Right hindlimb (tissue), 1 donor: ENCODE measurements at places on chromosomes 11 and 22.
A peak's percentile ranks its signal among the peaks of the same experiment; 100 is the strongest.

- no peak for DNase-seq
Measured at GRCh38 chr11:101428918-101429317, 154.9 kb downstream of the TRPC6 start.

DNA sequence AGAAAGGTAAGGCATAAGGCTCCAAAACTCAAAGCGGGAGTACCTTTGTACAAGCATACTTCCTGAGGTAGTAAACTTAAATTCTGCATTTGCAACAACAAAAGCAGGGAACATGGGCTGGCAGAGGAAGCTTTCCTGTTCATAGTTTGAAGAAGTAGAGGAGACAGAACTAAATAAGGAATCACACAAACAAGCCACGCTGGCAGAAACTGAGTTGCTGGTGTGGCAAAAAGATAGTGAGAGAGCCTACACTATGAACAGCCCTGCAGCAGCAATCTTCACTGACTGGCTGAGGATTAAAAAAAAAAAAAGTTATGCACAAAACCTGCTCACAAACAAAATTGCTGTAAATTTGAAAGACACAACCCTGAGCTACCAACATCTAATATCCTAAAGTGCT, 46.5 kb downstream of the FCHSD2 start:
- DNase-seq = no peak

DNA sequence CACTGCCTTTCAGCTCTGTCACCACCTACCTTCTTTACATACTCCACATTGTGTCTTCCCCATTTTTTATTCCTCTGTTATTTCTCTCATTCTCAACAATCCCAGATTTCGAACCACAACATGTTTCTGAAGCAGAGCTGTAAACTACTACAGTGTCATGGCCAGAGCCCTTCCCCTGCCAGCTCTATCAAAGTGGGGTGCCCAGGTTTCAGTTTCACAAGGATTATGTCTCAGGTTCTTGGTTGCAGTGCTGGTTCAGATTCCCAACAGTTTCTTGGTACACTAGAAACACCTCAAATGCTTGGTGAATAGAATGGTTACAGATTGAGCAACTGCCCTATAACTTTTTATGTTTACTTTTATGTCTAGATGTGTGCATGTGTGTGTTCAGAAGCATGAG, 172.7 kb upstream of the MTNR1B start:
- no peak for DNase-seq

GRCh38 chr22:38050720-38051119, 6.5 kb upstream of the PICK1 start:
- no peak for DNase-seq

GRCh38 chr11:86488553-86488952, 113.9 kb downstream of the CCDC81 start:
- DNase-seq = no peak

DNA sequence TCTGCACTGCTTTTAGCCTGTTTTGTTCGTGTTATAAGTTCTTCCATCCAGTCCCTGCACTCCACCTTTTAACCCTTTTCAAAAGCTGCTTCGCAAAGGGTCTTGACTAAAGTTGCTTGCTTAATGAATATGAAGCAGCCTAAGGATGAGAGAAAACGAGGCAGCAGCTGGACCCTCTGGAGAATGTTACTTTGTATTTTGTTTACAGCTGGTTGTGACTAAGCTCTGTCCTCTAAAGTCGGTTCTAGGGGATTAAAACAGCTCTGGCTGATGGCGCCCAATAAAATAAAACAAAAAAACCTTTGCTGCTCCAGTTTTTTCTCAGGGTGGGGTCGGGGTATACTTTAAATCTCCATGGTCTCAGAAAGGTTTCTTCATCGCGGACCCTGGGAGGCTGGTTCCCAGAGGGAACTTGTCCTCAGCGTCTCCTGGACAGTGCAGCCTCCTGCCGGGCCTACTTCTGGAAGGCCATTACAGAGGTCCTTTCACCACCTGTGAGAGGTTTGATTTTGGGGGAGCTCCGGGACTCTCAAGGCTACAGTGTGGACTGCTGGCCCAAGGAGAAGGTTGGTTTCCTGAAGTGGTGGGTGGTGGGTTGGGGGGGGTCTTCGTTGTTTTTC, 836 bp upstream of the RBM4 start:
- DNase-seq = no peak

DNA sequence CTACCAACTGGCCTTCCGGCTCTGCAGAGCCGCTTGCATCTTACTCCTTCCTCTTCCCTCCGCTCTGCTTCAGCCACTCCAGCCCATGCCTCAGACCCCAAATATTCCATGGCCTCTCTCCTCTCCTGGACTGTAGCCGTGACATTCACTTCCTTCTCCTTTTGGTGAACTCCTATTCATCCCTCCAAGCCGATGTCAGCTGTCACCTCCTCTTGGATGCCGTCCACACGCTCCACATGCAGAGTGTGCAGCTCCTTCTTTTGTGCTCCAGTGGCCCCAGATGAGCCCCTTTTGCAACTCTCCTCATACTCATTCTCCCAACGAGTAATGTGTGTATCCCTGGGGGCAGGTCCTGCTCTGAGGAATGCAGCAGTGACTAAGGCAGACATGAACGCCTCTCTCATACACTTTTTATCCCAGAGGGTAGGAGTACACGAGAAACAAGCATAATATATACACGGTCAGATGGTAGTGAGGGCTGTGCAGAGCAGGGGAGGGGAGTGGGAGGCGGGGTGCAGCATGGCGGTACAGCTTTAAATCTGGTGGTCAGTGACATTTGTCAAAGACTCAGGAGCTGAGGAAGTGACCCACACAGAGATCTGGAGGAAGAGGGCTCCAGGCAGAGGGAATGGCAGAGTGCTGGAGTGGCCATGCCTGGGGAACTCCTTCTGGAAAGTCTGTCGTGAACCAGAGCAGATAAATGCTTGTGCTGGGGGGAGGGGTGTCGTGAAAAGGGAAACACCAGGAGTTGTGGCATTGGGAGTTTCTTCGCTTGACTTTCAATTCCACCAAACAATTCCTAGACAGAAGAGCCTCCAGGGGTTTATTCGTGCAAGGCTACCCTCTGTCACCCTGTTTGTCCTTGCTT, 83.8 kb upstream of the ATXN10 start:
- DNase-seq = no peak

- no peak for DNase-seq
Measured at GRCh38 chr11:81129618-81130017, 1604.0 kb downstream of the FAM181B start.

GRCh38 chr22:30286813-30287647, 2.3 kb downstream of the CASTOR1 start:
- peak; percentile 73 for DNase-seq

DNA sequence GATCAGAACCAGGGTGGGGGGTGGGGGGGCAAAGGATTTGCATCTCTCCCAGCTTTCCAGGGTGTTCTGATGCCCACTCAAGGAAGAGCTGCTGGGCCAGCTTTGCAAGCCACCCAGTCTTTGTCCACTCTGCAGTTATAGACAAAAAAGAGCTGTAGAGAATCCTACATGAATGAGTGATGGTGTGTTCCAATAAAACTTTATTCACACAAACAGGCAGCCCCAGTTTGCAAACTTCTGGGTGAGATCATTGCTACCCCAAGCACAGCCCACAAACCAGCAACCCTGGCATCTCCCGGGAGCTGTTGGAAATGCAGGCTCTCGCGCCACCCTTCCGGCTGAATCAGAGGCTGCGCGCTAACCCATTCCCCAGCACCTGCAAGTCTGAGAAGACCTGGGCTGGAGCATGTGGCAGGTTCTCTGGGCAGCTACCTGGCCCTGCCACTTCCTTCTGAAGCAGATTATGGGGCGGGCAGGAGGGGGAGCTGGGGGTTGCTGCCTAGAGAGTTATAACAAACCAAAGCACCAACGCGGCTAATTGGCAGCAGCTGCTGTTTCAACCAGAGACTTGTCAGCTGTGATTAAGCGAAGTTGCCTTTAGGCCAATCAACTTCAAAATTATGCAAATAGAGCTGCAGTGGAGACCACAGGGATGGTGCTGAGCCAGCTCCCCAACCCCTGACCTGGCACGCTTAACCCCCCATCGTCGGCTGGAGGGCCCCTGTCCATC, 3.8 kb upstream of the SHISAL1 start:
- DNase-seq = no peak
